ENCODE measurements at places on chromosomes 6 and 20.
A peak's percentile ranks its signal among the peaks of the same experiment; 100 is the strongest.

DNA sequence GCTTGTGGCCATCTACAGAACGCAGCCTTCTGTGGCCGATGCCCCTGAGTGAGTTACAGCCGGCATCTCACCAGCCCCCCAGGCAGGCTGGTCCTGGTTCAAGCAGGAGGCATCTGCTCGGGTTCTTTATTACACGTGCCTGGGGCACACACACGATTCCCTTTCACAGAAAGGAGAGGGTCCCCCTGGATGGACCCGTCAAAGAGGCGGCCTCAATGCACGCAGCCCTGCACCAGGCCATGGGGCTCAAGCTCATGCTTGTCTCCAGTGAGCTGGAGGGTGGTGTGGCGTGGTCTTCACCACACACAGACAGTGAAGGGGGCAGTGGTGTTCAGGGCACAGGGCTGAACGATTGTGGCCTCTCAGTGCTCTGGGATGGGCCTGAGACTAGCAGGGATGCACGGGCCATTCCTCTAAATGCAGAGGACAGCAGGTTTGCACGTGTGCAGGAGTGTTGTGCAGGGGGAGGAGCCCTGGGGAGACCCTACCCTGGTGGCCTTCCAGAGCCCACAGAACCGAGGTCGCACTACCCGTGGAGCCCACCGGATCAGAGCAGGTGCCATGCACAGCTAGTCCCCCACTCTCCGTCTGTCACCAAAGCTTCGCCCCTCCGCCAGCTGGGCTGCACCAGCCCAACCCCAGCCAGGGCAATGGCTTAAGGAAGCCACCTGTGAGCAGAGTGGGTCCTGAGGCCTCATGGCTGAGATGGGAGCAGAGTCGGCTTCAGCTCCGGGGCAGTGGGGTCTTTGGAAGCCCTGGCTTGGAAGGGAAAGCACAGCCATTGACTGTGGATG is 23.1 kb downstream of the FRMD1 start:
- DNase-seq, result no peak

DNA sequence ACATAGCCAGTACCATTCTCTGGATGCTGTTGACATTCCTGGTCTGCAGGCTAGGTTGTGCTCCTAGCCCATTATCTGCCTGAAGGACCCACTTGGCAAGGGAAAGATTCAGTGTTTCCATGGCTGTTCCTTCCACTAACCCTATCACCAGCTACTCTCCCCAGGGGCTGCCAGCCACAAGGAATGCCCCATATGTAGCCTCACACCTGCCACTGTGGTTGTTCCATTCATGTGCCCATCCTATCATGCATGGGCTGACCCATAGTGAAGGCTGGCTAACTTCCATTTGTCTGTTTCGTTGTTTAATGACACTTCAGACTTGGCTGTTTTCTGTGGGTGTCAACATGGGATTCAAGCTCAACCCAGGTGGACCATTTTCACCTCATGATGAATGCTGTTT is 25.6 kb upstream of the HLA-A start:
- DNase-seq, result no peak

DNA sequence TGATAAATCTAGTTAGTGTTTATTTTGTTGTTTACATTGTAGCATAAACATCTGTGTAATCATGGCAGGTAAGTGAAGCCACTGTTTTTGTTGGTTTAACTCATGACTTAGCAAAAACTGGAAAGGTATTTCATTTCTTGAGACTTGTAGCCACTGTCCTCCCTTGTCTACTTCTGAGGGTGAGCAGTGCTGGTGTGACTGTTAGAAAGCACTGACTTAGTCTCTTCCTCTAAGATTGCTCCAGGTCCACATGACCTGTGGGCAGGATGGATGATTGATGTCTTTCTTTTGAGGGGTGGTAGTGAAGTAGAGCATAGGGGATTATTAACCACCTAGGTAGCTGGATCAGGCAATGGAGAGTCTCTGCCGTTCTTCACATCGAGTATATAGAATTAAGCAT is 203.8 kb downstream of the ARID1B start:
- DNase-seq, result no peak

DNA sequence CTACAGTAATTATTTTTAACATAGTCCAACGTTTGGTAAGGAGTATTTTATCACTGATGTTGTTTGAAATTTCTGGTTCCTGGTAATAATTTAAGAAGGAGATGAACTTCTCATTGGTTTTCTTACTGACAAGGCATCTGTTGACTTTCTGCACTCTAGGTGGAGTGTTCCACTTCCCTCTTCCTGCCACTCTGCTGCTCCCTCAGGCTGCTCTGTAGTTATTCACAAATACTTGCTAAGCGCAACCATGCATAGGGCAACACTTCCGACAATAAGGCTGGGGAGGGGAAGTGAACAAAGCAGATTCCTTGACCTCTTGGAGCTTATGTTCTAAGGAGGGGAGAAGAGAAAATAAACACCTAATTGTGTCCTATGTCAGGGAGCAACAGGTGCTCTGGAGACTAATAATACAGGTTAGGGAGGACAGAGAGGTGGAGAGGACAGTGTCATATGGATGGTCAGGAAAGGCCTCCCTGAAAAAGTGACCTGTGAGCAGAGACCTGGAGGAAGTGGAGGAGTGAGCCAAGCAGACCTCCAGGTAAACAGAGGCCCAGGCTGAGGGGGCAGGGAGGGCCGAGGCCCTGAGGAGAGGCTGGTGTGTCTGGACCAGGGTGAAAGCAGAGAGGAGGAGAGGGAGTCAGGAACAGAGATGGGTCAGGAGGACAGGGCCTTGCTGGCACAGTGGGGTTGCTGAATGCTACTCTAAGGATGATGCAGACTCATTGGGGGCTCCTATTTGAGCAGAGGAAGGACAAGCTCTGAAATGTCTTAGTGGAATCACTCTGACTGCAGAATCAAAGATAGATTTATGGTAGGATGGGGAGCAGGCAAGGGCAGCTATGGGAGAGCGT is 134.8 kb upstream of the SLC24A3 start:
- no peak for DNase-seq

DNA sequence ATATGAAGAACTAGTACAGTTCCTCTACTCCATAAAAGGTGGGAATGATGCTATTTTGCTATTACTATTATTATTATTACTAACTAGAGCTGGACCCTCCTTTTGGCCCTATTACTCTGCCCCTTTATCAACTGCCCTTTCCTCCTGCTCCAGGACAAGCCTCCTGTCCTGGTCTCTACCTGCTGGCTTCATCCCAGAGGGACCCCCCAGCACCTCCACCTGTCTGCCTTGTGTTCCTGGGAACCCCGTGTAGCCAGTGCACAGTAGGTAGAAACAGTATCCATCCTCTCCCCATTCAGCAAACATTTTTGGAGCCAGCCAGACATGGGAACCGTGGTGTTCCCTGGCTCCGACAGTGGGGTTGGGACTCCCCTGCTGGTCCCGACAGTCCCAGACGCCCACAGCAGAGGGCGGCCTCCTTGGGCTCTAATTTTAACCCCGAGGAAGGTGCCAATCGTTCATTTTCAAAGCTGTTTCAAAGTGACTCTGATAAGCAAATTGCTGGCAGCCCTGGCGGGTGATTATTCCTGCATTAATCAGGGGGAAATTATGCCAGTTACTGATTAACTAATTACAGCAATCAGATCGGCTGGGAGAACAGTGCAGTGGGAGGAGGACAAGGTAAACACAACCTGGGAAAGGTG is 44.2 kb upstream of the MDGA1 start:
- DNase-seq, result no peak

DNA sequence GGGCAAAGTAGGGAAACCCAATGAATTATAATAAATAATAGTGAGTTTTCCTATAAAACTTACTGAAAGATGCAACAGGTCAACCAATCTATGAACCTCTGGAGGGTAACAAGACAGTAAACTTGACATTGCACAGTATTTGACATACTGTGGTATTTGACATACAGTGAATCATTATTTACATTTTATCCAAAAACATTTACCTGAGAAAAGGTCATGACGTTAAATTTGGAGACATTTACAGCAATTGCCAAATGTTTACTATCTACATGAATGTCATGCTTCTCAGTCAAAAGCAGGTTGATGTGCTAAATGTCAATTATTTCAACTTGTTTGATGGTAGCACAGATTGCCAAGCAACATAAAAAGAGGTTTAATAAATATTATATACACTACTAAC is 35.8 kb upstream of the NOX3 start:
- DNase-seq, result no peak

DNA sequence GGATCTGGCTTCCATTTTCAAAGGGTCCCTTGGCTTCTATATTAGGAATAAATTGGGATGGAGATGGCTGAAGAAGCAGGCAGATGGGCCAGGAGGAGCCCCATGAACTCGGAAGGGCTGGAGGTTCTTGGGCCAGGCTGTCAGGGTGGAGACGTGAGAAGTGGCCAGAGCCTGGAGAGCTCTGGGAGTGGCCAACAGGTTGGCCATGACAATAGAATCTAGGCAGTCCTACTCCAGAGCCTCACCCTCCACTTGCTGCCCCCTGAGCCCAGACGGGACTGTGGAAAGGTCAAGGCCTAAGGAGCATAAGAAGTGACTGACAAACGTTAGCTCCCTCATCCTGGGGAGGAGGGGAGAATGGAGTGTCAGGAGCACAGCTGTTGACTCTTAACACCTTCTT is 62.1 kb downstream of the STK35 start:
- DNase-seq, result no peak

DNA sequence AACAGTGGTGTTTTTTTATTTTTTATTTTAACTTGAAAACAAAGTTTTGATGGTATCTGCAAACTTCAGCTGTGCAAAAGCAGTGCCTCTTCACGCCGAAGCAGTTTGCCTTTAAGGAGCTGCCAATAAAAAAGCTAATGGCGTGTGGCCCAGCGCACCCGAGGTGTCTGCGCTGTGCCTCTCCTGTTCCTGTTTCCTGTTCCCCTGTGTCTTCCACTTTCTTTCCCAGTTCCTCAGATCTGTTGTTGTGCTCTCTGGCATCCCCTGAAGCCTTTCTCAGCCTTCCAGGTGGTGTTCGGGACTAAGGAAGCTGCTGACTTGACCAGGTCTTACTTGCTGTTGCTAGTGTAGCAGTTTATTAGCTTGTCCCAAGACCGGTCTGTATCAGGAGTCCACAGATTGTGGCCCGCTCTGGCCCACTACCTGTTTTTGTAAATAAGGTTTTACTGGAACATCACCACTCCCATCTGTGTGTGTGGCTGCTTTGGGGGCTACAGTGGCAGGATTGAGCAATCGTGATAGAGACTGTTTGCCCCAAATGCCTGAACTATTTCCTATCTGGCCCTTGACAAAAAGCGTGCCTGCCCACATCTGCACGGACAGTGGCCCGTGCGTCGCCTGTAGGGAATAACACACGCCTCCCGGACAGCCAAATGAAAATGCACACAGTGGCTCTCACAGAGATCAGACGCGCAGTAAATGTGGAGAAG is 178.3 kb downstream of the TMEM242 start:
- no peak for DNase-seq

GRCh38 chr20:58330687-58331086 is 21.2 kb downstream of the RAB22A start:
- DNase-seq, result no peak

DNA sequence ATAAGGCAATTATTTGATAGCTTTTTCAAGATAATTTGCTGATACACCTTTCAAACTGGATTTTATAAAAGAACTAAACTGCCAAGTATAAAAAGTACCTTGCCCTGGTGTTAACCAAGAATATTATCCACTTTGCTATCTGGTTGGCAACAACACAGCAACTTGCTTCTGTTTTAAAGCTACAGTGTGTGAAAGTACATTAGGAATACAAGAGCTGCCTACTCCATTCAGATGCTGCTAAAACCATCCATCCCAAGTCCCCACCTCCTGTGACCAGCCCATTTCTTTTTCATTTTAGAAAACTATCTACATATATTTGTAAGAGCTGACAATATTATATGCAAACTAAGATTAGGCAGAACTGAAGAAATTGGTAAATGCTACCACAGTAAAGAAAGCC is 12.8 kb downstream of the CLDN20 start:
- DNase-seq, result no peak

DNA sequence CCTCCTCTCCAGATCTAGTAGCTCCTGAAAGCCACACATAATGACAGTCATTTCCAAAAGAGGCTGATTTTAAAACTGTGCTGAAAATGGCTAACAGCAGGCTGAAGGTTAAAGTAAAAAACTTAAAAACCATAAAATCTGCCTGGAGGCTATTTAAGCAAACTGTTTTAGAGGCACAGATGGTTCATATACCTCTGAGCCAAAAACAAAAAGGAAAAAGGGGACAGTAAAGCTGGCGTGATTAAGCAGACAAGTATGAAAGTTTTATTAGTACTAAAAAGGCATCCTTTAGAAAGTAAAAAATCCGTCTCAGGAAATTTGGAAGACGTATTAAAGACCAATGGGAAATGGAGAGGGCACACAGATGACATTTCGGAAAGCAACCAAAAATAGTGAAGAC is 55.8 kb downstream of the SOBP start:
- DNase-seq, result no peak

DNA sequence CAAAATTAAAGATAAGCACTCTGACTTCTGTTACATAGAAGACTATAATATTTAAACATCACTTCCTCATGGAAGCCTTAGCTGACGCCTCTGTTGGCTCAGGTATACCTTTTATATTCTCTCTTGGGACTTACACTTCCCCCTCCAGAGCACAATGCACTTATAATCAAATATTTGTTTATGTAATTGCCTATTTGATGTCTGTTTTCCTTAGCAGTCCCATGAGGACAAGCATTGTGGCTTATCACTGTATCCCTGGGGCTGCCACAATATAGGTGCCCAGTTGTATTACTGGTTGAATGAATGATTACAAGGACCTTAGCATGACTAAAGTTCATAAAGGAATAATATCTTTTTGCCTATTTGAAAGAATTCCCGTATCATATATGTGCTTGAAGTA is 186.7 kb upstream of the VGLL2 start:
- no peak for DNase-seq

GRCh38 chr6:143505537-143505936 is 6.0 kb downstream of the FUCA2 start:
- no peak for DNase-seq

GRCh38 chr6:32224696-32225095 is 829 bp upstream of the NOTCH4 start:
- DNase-seq, result peak; percentile 64

Data from B cell (primary cell).